ENCODE measurements at places on chromosomes 6 and 20.

GRCh38 chr20:19465536-19465935 lies 253.1 kb downstream of the SLC24A3 start:
- no peak for DNase-seq

DNA sequence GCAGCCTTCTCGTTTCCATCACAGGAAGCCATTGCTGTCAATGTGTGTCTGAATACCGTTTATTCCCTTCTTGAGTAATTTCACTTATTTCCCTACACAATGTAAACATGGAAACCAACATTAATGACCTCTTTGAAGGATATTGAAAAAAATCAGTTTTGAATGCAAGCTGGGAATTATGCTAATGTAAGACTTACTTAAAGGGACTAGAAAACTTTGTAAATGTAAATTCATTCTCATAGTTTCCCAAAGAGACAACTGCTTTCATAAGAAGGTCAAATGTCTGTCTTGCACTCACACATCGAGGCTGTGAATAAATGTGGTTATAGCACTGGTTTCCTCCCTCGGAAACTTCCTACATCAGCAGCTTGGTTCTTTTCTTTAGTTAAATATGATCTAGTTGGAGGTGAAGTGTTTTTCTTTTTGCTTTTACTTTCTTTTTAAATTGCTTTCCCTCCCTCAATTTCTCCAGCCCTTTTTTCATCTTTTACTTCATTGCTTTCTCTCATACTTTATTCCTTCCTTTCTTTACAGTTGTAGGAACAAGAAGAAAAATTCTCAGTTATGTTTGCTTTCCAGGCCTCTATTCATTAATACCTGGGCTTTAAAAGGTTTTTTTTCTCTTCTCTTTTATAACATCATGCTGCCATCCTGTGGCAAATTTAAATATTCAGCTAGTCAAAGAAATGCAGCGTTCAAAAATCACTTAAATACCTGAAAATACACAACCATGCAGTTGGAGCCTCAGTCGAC lies 108.3 kb downstream of the TNFAIP3 start:
- DNase-seq: no peak

DNA sequence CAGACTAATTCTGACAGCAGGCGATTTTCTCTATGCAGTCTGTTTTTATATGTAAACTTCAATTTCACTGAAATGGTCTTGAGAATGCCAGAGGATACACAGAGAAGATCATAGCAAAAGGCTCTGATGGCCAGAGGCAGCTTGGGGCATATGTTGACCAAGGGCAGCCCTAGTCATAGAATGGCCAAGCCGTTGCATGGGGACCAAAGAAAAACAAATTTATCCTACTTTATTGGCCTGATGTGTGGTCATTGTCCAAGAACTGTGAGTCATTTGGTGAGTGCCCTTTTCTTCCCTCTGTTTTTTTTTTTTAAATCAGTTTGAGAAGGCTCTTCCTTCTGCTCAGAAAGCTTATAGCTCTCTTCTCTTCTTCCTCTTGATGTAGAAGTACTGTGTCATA lies 5.8 kb downstream of the HDGFL1 start:
- no peak for DNase-seq

DNA sequence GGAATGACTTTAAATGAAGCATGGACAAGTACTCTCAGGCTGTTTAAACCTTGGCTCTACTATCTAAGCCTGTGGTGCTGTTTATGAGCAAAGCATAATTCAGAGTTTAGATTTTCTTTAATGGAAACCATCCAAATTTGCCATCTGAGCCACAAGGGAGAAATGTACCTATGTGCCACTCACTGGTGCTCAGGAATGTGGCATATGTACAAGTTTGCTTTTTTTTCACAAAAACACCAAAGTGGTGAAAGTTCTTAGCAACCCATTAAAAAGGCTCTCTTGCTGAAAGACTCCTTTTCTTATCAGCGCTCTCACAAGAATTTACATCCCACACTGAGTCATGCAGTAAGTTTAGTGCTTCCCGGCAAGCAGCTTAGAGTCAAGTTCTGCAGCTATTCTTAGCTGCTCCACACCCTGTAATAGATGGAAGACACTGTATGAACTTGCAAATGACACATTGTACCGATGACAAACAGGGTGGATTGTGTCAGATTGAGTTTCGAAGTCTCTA lies 57.3 kb upstream of the MLIP start:
- no peak for DNase-seq

DNA sequence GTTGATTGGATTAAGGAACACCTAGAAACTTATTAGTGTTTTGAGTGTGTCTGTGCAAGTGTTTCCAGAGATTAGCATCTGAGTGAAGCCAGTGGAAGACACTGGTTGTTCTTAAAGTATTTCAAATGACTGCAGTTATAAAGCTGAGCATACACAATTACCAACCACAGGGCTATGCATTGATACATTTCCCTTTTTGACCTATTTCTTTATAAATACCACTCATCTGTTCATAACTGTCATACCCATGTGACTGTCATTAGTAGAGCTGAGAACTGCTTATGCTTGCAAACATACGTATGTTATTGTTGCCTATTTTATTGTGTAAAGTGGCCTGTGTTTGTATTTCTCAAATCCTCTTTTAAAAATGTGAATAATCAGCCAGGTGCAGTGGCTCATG lies 15.3 kb upstream of the ZC3H12D start:
- no peak for DNase-seq

GRCh38 chr20:38842558-38842981 lies 37.1 kb downstream of the PPP1R16B start:
- no peak for DNase-seq

DNA sequence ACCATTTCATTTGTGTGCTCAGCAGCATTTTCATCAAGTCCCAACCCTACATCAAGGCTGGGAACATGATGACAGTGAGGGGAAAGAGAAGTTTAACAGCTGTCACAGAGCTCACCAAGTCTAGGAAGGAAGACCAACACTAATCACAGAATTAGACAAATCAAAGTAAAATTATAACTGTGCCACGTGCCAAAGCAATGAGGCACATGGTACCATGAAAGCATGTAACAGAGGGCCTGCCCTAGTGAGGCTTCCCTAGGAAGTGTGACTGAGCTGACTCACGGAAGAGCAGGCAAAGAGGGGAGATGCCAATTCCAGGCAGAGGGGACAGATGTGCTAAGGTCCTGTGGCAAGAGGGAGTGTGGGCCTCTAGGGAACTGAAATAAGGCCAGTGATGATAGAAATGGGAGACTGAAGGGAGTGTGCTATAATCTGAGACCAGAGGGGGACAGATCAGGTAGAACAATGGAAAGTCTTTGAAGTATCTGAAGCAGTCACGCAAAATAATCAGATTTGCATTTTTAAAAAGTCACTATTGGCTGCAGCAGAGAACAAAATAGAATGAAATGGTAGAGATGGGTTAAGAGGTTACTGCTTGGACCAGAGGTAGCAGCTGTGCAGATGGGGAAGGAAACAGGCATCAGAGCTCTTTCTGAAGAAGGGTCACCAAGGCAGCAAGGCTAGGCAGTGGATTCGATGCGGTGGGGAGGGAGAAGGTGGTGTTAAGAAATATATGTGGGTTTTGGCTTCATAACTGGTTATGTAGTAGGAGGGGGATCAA lies 86.8 kb downstream of the GPR6 start:
- no peak for DNase-seq

GRCh38 chr6:32406857-32407256 lies at the start of gene BTNL2:
Gene BTNL2, minus strand, starts transcription at chr6:32407181. Its CDS starts 58 bp downstream, at chr6:32407123.
- no peak for DNase-seq

GRCh38 chr20:55614220-55614757 lies 391.0 kb downstream of the CBLN4 start:
- DNase-seq: no peak

DNA sequence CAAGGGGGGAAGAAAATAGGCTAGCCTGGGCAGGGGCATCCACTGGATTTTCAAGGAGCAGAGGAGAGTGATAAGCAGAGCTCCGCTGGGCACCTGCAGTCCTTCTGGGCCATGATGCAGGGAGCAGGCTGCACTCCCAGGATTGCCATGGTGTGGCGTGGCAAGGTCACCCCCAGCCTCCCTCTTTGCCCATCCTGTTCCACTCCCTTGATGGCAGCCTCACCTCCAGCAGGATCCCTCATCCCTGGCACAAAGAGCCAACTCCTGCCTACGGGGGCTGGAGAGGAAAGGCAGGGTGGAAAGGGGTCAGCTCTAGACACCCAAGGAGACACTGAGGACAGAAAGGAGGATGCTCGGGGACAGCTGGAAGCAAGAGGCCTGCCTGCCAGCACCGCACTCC lies 22.4 kb upstream of the MYMX start:
- DNase-seq: no peak

DNA sequence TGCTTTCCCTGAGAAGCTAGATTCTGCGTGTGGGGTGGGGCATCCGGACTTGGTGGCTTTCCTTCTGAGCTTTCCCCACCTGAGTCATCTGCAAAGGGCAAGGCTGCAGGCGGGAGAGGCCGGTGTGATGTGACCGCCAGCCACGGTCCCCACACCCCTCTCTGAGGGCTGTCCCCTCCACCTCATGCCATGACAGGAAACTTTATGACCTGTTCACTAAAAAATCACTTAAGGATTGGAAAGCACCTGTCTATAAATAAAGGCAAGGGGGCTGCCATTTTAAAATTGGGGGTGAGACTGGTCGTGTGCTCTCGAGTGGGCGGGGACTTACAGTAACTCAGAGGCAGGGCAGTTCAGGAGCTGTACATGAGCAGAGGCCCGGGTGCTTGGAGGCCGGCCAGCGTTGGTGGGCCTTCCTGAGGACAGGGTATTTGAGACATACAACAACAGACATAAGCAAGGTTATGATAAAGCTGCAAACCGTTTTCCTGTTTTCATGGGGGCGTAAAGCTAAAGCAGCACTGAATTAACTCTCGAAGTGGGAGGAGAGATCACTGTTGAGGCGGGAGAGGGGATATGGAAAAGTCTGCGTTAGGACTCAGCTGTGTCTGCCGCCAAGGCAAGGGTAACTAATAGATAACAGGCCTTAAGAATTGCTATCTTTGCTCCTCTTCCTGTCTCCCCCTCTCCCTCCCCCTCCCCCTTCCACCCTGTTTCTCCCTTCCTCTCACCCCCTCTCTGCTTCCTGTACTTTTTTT lies 16.1 kb upstream of the SERPINB1 start:
- no peak for DNase-seq

DNA sequence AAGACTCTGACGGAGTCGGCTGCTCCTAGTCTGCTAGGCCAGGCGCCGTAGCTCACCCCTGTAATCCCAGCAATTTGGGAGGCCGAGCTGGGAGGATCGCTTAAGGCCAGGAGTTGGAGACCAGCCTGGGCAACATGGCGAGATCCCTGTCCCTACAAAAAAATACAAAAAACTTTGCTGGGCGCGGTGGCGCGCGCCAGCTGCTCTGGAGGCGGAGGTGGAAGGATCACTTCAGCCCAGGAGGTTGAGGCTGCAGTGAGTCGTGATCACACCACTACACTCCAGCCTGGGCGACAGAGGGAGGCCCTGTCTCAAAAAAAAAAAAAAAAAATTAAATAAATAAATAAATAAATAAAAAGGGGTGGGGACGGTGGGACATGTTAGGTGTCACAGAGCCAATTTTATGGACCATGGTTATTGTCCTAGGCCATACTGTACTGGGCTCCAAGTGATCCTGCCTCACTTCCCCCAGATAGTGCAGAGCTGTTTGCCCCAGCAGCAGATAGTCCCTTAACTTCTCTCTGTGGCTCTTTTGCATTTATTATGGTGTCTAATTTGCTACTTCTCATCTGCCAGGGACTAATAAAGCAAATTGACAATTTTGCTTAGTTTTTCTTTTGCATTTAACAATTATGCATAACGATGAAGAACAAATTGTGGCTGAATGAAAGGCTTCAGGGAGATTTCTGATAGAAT lies 5.2 kb downstream of the PI16 start:
- no peak for DNase-seq

GRCh38 chr6:26057899-26058298 lies 29.3 kb upstream of the HFE start:
- DNase-seq: no peak

DNA sequence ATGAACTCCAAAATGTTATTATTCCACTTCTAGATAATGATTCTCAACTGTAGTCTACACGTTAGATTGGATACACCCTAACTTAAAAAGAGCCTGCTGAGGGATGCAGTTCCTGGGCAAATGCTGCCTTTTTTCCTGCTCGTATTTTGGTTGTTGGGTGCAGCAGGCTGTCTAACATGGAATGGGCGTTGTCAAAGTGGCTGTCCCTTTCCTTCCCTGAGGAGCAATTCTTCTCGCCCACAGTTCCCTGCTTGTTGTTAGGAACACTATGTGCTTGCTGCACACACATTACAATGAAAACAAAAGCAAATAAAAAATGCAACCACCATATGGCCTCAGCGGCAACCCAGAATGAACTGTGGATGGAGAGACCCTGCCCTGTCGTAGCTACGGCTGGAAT lies 1.7 kb upstream of the ADGRF5 start:
- DNase-seq: no peak

GRCh38 chr6:145863988-145864616 lies 49.5 kb upstream of the FBXO30 start:
- no peak for DNase-seq

DNA sequence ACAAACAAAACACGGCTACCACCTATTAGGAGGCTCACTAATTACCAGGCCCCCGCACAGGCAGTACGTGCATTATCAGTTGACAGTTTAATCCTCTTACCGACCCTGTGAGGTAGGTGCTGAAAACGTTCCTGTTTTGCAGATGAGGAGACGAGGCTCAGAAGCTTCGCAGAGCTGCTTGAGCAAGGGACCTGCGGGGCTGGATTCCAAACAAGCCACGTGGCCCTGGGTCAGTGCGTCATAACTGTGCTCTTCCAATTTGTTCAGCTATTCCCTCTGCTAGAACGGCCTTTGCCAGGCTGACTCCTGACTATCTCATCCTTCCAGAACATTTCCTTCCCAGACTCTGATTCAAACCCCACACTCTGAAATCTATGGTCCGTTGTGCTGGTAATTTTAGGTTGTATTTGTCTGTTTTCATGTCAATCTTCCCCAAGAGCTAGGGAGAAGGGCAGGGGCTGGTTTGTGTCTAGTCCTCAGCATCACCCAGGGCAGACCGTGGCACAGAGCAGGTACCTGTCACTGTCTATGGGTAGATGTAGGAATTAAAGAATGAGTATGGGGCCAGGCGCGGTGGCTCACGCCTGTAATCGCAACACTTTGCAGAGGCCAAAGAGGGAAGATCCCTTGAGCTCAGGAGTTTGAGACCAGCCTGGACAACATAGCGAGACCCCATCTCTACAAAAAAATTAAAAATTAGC lies 28.8 kb upstream of the TLDC2 start:
- DNase-seq: no peak

- DNase-seq: no peak
Observed at GRCh38 chr6:36110050-36110449, 20.3 kb upstream of the MAPK13 start.

GRCh38 chr6:86856379-86856778 lies 80.9 kb upstream of the HTR1E start:
- DNase-seq: no peak

DNA sequence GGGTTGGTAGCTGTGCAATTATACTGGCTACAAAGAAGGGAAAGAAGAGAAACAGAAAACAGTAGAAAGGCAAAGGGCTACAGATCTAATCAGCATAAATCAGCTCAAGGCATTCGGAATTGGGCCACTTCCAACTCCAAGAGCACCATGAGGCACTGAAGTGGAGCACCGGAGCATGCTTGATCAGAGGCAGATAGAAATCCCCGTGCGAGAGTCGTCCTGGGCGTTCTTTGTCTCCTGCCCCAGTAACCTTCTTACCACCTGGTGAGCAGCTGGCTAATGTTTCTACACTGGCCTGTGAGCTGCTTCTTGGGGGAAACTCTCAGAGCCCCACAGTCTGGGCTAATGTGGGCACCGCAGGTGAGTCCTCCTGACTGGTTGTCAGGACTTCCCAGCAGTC lies 16.7 kb downstream of the NEDD9 start:
- DNase-seq: no peak

Data from NCI-H774 (cell line).